ENCODE measurements at places on chromosomes 1 and 21.

- no peak for DNase-seq
Observed at GRCh38 chr1:168466714-168467131, 77.1 kb downstream of the XCL2 start.

DNA sequence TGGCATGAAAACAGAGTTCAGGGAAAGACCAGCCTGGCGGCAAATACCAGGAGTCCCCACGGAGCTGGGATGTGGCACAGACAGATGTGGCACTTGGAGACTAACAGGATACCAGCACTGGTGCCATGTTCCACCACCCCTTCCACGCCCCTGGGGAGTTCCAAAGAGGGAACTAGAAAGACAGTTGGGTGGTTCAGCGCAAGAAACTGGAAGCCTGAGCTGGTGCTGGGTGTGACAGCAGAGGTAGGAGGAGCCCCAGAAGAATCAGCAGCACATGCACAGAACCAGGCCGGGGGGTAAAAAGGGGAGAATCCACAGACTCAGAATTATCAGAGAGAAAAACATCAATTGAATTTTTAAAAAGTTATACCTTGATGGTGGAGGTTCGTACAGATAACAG, 22.4 kb downstream of the DDX20 start:
- DNase-seq, result no peak

- DNase-seq, result no peak
Observed at GRCh38 chr1:239711768-239712167, 325.4 kb downstream of the CHRM3 start.

- no peak for DNase-seq
Observed at GRCh38 chr1:70353601-70354331, 756 bp downstream of the ANKRD13C start.

GRCh38 chr1:206705726-206706297, 21.1 kb downstream of the MAPKAPK2 start:
- DNase-seq, result no peak

GRCh38 chr21:40564318-40564717, 282.6 kb downstream of the DSCAM start:
- no peak for DNase-seq

GRCh38 chr1:67608661-67609576, 76.1 kb upstream of the GADD45A start:
- no peak for DNase-seq

- no peak for DNase-seq
Observed at GRCh38 chr1:66335125-66335524, 198.8 kb upstream of the SGIP1 start.

DNA sequence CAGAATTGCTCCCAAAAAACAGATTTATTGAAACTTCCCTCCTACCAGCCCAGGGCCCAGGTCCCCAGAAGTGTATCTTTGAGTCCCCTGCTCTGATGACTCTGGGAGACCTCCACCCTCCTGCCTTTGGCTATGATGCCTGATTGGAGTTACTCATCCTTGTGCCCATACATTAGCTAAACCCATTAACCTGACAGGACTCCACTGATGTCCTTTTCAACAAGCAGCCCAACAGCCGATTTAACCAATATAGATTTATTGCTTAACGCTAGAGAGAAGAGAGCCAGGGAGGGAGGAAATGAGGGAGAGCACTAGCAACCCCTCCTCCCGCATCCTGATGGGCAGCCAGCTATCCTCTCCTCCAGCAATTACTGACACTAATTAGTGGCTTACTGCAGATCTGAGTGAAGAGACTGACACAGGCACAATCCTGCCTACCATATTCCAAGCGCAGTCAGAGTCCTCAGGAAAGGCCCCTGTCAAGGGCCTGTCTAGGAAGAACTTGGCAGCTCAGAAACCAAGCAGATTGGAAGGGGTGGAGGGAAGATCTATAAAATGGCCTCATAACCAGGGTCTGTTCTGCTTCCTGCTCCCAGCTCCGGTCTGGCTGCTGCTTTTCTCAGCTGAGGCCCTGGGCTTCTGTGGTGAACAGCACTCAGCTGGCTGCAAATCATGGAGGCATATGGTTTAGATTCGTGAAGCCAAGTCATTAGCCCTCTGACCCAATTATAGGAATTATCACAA, 484.5 kb upstream of the DAB1 start:
- no peak for DNase-seq

DNA sequence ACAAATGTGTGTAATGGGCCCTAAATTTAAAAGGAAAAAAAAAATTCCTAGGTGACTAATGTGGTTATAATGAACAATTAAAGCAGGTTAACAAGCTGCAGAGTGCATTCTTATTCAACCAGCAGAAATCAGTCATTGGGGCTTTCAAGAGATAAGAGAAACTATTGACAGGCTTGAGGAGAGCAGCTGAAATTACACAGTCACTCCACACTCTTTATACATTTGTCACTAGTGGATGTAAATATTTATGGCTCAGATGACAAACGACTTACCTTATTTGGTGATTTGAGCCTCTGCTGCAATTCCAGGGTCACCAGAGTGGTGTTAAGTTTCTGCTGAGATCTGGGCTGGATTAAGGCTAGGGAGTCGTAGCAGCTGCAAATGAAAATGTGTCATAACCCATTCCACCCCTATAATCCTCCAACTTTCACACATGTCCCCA, 896.3 kb downstream of the TTLL7 start:
- no peak for DNase-seq

- DNase-seq, result no peak
Observed at GRCh38 chr1:19009882-19010321, 53.4 kb upstream of the IFFO2 start.

DNA sequence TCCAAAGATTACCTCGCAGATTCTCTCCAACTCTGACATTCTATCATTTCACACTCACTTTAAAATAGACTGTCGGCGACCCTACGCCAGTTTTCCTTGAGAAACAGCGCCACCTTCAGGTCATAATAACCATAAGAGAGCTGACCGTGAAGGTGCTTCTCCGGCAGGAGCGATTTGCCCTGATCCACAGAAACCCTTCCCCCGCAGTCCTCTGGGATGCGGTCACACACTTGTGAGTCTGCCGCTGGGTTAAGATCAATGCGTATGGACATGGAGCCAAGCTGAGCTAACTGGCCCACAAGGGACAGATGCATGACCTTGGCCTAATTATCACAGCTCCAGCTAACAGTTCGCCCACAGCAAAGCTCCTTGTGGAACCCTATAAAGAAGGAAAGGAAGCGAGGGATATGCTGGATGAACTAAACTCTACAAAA, 32.8 kb upstream of the IFNAR2 start:
- DNase-seq, result peak; percentile 54

- peak; percentile 1 for DNase-seq
Observed at GRCh38 chr1:227895828-227896685, 51.7 kb downstream of the WNT9A start.

DNA sequence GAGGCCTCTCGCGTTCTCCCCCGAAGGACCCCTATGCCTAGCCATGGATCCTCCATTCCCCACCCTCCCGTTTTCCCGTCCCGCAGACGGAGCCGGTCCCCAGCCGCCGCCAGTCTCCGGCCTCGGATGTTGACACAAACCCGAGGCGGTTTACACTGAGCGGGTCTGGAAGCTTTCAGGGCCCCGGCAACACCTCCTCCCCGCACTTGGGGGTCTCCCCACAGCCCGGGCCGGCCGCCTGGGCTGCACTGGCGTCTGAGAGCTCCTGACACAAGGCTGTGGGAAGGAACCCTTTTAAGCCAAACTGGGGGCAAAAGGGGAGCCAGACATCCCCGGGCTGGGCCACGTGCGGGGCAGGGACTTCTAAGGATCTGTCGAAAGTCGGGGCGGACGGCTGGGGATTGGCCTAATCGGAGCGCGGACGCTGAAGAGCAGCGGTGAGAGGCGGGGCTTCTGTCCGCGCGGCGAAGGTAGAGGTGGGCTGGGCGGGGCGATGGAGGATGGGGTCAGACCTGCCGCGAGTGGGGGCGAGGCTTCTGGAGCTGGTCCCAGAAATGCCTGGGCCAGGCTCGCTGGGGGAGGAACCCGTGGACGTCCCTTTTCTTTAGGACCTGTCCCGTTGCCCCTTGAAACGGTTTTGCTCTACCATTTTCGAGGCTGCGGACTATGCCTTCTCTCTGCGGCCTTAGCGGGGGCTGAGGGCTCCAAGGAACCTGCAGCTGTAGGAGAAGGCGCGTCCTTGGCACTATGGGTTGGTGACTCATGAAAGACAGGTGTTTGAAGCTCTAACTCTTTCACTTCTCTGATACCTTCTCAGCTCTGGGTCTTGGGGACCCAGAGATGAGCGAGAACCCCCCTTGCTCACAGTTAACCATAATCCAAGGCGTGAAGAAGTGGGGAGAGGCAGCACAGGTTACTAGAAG, 1.2 kb upstream of the HPCAL4 start:
- DNase-seq, result peak; percentile 24

DNA sequence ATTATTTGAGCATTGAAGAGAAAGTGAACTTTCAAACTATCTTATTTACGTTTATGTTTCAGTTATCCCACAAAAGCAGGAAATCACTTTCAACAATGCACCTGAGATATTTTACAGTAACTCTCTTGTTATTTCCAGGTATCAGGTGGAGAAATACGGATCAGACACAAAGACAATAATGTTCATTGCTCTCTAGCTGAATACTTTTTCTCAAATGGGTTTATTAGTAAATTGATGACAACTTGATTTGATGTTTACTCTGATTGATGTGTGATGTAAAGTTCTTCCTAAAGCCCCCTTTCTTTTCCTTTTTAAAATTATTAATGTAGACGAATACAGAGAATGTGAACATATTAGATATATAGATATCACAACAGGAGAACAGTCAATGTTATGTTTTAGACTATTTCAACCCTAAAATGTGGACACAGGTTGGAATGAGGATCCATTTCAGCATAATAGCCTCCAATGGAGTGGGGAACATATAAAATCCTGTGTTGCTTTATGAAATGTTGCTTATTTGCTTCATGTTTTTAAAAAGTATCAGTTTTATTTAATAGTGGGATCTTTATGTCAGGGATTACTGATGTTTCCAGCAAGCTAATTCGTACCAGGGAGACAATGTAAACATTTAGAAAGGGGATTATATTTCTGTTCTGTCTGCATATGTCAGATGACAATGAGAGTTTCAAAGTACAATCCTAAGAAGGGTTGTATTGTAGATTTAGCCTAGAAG, 1522.3 kb upstream of the TPTE start:
- DNase-seq, result no peak

GRCh38 chr1:22365331-22366295, 86.0 kb upstream of the ZBTB40 start:
- DNase-seq, result no peak

DNA sequence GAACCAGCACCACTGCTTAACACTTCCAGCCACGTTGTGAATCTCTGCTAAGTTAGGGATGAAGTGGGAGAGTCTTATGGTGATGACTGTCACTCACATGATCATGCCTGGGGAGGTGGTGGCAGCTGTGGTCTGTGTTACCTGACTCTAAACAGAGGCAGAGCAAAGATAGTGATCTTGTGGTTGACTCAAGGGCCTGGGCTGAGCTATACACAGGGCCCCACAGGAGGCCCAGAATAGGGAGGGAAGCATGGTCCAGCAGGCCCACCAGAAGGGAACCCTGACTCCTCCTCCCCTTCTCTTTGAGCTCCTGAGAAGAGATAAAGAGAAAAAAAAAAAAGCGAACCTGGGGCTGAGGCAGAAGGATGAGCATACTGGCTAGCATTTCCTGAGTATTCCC, 55.0 kb downstream of the PLXNA2 start:
- no peak for DNase-seq

DNA sequence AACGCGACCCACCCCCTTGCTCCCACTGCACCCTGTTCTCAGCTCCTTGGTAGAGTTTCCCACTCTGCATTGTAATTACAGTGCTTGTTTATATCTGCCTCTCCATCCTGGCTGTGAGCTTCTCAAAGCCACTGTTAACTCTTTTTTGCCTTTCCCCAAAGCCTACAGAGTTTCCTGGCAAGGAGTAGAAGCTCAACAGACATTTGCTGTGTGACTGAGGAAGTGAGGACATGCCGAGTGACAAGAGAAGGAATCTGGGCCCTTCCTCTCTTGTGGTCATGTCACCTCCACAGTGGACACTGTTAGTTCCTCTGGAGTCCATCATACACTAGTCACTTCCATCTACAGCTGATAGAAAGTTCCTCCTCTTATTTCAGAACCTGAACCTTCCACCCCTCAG, 6.1 kb upstream of the IGSF8 start:
- no peak for DNase-seq

DNA sequence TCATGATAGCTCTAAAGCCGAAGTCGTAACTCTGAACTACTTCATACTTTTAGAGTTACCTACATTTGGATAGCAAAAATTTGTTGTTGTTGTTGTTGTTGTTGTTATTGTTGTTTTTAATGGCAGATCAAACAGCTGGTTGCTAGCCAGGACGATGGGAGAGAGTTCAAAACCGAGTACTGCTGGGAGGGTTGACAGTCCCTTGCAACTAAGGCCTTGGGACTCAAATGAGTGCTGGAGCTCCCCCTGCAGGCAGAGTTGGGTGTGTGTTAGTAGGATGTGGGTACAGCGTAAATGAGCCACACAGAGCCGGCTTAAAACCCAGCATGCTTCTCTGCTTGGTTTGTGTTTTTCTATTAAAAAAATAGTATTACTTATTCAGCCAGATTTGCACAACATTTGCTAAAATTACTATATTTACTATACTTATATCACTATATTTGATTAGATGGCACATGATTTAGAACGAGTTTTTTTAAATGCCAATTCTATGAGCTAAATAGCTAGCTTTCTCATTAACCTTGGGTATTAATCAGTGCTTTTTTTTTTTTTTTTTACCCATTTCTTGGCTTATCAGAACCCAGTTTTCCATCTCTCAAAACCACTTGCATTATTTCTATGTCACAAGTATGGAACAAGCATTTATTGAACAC, 129.2 kb upstream of the SYT6 start:
- peak; percentile 77 for DNase-seq

Data from effector CD4-positive, alpha-beta T cell (primary cell).